ENCODE measurements at places on chromosomes 7 and 10.

GRCh38 chr10:33041783-33042437 lies 83.9 kb upstream of the ITGB1 start:
- no peak for DNase-seq

GRCh38 chr10:118508355-118508754 lies 87.1 kb downstream of the PRLHR start:
- DNase-seq = no peak

GRCh38 chr10:115879372-115880089 lies 393.5 kb downstream of the GFRA1 start:
- DNase-seq = no peak

DNA sequence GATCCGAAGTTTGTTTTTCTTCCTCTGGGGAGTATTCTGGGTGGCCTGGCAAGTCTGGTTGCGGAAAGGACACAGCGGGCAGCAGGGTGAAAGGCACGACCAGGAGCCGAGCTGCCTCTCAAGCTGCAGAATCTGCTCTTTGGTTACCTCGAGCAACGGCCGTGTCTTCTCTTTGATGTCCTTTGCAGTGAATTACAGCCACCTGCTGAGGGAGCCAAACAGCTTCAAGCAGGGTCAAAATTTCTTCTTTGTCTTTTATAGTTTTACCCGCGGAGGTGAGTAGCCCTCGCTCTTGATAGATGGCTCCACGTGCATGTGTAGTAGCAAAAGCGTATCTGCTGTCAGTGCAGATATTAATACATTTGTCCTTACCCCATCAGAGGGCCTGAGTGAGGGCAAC lies 177.3 kb upstream of the MBL2 start:
- DNase-seq = no peak

GRCh38 chr10:69837261-69837660 lies 35.6 kb downstream of the COL13A1 start:
- no peak for DNase-seq

DNA sequence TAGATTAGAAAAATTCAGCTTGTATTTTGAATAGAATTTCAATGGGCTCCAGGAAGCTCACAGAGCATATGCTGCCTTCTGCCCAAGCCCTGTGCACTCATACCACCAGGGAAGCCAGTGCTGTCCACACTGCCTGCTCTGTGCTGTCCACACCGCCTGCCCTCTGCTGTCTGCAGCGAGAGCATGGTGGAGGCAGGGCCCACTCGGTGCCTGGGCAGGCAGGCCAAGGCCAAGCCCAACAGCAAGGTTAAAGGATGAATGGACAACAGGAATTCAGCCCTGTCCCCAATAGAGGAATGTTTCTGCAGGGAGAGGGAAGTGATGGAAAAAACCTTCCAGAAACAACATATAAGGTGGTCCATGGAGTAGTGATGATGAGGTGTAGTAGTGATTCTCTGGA lies 146.8 kb downstream of the GFRA1 start:
- DNase-seq = no peak

DNA sequence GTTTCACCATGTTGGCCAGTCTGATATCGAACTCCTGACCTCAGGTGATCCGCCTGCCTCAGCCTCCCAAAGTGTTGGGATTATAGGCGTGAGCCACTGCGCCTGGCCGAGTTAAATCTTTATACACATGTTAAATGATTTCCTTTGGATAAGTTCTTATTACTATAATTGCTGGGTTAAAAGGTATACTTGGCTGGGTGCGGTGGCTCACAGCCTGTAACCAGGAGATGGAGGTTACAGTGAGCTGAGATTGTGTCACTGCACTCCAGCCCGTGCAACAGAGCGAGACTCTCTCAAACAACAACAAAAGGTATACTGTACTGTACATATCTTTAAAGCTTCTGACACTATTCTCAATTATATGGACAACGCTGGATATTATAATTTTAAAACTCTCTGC lies 53.2 kb upstream of the CDK13 start:
- DNase-seq = no peak

GRCh38 chr10:6579183-6579903 lies 733 bp downstream of the PRKCQ start:
- DNase-seq = peak; percentile 23

DNA sequence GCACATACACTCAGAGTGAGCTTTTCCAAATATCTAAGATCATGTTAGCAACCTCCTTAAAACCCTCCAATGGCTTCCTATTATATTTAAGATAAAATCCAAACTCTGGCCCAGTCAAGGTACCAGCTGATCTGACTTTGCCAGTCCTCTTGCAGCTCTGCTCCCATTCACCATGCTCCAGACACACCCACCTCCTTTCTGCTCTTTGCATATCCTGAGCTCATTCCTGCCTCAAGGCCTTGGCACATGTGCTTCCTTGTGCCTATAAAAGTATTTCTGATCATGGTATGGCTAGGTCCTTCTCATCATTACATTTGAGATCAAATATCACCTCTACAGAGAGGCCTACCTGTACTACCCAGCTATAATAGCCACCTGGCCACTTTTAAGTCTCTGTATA lies 27.5 kb downstream of the XPNPEP1 start:
- no peak for DNase-seq

GRCh38 chr10:507908-508444 lies 181.5 kb downstream of the DIP2C start:
- no peak for DNase-seq

DNA sequence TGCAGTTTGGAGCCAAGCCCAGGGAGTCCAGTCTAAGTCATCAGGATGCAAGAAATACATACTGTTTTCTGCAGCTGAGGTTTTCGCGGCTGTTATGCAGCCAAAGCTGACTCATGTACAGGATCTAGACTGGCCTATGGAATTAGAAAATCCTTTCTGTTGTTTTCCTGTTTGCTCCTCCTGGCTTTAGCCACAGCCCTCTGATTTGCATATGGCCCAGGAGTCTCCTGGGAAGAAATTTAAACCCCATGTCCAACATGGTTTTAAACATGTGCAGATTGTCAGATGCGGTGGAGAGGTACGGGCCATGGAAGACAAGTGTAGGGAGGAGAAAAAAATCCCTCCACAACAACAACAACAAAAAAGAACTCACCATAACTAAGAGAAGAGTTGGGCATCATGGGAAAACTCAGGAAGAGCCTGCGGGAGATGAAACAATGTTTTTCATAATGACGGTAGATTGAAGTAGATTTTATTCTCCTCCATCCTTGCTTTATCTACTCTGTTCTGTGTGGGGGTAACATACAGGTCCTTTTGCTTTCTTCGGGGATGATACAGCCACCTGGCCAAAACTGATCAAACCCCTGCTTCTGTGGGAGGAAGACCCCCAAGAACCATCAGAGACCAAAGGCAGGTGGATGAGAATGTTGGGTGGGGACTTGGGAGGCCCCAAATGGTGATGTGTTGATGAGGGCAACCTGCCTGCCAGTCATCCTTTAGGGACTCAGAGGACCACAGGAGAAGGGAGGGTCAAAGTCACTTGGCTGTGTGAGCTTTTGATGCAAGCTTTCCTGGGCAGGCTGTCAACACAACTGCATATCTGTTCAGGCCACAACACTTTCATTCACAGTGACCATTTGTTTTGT lies 29.8 kb upstream of the GNA12 start:
- DNase-seq = no peak

- no peak for DNase-seq
Measured at GRCh38 chr10:86673216-86673826, 5.0 kb downstream of the LDB3 start.

DNA sequence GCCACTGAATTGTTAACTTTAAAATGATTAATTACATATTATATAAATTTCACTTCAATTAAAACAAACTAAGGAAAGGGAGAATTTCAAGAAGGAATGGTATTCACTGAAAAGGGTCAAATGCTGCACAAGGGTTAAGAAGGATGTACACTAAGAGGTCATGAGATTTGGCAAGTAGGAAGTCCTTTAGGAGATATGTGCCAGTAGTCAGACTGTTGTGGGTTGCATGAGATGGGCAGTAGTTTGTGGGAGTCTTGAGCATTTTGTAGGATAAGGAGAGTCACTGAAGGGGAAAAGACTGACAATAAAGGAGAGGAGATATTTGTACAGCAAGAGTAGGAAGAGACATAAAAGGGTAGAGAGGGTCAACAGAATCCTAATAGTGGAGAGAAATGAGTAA lies 12.4 kb upstream of the PTPN12 start:
- DNase-seq = no peak

- DNase-seq = no peak
Measured at GRCh38 chr7:75924889-75925288, 9.9 kb downstream of the POR start.

DNA sequence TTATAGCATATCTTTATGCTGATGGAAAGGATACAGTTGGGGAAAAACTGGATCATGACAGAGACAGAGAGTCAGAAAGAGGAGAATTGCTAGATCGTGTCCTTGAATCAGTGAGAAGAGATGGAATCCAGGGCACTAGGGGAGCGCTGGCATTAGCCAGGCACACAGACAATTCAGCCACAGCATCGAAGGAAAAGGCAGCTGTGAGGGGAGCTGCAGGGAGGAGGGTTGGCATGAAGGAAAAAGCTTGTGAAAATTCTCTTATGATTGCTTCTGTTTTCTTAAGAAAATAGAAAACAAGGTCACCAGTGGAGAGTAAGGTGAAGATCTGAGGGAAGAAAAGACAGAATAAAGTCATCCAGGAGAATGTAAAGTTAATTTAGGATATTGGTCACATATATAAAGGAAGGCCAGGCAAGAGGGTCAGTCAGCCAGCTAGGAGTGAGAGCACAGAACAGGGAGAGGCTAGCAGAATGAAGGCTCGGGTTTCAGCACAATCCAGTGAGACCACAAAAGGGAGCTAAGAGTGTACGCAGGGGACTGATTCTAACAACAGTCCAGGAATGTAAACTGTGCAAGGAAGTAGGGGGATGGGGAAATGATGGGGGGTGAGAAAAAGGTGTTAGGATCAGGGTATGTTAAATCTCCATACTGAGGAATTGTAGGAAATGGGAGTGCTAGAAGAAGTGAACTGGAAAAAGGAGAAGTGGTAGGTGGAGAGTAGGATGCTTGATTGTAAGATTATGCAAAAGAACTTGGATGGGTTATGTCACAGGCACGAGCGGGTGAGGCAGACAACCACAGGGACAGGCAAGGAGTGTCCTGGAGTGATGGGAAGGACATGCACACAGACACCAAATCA lies 112.0 kb downstream of the RNF32 start:
- DNase-seq = no peak

- DNase-seq = no peak
Measured at GRCh38 chr7:75718390-75719031, 20.2 kb downstream of the HIP1 start.

DNA sequence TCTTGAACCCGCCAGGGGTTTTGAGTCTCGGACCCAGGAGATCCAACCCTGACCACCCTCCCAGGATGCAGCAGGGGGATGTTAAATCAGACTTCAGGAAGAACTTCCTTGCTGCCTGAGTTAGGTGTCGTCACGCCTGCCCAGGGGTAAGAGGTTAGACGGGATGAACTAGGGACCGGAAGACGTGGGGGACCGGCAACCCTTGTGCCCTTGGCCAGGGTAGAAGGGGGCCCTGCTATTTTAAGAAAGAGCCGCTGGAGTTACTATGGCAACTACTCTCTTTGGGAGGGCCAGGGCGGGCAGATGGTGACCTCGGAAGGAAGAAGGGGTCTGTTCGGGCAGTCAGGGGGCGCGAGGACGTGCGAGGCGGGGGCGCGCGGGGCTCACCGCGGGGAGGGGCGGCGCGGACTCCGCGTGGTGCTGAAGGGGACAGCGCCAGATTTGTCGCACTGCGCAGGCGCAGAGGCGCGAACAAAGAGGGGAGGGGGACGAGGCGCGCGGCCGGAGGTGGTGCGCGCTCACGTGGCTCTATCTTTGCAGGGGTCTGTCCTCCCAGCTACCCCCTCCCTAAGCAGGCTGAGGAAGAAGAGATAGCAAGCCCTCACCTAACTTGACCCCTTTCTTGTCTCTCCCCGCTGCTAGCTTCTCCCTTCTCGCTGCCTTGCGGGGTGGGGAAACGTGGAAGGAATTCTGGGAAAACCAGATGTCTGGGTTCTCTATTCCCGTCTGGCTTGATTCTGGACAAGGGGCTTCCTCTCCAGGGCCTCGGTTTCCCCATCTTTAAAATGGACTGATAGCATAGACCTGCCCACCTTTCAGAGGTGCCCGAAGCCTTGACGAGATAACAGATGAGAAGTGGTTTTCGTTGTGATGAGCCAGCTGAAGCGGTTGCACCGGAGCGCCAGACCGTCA lies 940 bp upstream of the PSD start:
- DNase-seq = peak; percentile 66

DNA sequence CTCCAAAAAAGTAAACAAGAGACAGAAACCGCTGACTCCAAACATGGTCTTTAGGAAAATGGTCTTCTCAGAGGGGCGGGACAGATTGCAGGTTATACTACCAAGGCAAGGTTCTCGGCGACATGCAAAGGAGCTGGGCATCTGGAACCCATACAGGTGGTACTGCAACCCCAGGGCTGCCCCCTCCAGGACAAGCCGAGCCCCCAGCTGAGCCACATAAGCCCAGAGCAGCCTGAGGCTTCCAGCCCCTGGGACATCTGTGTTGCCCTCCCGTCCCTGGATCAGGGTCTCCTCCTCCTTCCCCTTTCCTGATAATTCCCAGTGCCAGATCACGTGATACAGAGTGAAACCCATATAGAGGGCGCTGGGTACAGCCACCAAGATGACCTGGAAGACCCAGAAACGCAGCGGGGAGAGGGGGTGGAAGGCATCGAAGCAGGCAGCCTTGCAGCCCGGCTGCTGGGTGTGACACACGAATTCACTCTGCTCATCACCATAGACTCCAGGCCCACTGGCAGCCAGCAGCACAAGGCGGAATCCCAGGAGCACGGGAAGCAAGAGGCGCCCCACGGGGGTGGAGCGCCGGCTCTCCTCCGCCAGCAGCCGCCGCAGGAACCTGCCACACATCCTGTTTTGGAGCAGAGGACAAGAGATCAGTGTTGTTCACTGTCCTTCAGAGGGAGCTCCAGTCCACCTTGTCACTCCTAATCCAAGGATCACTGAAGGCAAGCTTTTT lies at the start of gene GJC3:
TSS of gene GJC3 (minus strand) at position 627 of the 736 bp plus-strand sequence. CDS start at position 627, 0 bp downstream.
- peak; percentile 37 for DNase-seq

GRCh38 chr7:101964680-101965452 lies 147.4 kb downstream of the CUX1 start:
- DNase-seq = no peak

- DNase-seq = no peak
Measured at GRCh38 chr7:43689115-43689514, 40.2 kb downstream of the COA1 start.

- DNase-seq = no peak
Measured at GRCh38 chr10:119734396-119735332, 8.8 kb downstream of the INPP5F start.

DNA sequence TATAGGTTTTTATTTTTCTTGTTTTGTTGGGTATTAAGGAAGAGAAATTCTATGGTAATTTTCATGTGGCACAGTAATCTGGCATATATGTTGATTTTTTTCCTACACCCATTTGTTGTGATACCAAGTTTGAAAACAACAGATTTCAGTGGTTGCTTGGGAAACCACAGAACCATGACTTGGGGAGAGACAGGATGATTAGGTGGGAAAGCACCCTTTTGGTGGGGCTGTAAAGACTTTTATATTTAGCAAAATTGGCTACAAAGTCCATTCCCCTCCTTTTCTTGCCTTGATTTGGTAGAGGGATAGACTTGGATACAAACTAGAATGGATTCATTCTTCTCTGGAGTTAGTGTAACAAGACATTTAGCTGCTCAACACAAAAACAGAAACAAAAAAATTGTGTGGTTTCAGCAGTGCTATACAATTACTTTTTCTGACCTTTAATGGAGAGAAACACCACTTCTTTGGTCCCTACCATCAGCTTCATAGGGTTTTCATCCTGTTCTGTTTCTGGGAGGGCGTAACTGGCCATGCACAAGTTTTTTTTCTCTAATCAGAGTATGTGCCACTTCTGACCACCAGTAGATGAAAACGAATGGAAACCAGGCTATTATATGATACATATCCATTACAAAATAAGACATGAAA lies 52.7 kb downstream of the FIGNL1 start:
- no peak for DNase-seq

- no peak for DNase-seq
Measured at GRCh38 chr10:15172306-15172840, 3.9 kb upstream of the NMT2 start.
